ENCODE measurements at places on chromosomes 1 and 21.

GRCh38 chr1:198373376-198373775 is 167.1 kb downstream of the ATP6V1G3 start:
- DNase-seq = no peak

GRCh38 chr1:209655411-209656231 is 3.4 kb upstream of the LAMB3 start:
- no peak for DNase-seq

GRCh38 chr1:206023695-206024094 is at the start of gene CTSE:
Gene CTSE, minus strand, starts transcription at chr1:206023895. Its CDS starts 104 bp downstream, at chr1:206023791.
- no peak for DNase-seq

- no peak for DNase-seq
Observed at GRCh38 chr1:184387069-184387475, 243 bp downstream of the C1orf21 start.

DNA sequence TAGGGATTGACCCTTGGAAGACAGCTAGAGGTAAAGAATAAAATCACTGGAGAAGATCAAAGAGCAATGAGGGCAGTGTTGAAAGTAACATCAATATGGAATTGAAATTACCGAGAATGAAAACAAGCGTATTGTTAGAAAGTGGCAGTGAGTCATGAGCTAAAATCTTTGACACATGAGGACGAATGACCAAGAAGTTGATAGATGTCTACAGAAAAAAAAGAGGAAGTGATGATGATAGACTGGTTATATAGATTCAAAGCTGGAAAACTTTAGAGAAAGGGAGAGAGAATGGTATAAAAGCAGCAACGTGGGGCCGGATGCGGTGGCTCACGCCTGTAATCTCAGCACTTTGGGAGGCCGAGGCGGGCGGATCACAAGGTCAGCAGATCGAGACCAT is 12.5 kb upstream of the DNM3 start:
- DNase-seq = no peak

- DNase-seq = no peak
Observed at GRCh38 chr21:42112238-42112637, 41.1 kb downstream of the UMODL1 start.

GRCh38 chr1:28606771-28607170 is 14.7 kb downstream of the RAB42 start:
- no peak for DNase-seq

- no peak for DNase-seq
Observed at GRCh38 chr1:56646611-56647010, 1.5 kb downstream of the PRKAA2 start.

DNA sequence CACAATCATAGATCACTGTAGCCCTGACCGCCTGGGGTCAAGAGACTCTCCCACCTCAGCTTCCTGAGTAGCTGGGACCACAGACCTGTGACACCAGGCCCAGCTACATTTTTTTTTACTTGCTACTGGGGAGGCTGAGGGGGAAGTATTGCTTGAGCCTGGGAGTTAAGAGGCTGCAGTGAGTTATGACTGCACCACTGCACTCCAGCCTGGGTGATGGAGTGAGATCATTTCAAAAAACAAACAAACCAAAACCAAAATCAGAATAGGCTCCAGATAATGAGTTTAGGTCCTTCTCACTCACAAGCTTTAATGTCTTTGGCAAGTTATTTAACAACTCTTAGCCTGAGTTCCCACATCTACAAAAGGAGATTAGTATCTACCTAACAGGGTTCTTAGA is 22.8 kb downstream of the WDR26 start:
- no peak for DNase-seq

GRCh38 chr1:233337505-233337904 is 10.0 kb downstream of the MAP3K21 start:
- DNase-seq = no peak

GRCh38 chr1:166960858-166961474 is 14.4 kb downstream of the ILDR2 start:
- no peak for DNase-seq

DNA sequence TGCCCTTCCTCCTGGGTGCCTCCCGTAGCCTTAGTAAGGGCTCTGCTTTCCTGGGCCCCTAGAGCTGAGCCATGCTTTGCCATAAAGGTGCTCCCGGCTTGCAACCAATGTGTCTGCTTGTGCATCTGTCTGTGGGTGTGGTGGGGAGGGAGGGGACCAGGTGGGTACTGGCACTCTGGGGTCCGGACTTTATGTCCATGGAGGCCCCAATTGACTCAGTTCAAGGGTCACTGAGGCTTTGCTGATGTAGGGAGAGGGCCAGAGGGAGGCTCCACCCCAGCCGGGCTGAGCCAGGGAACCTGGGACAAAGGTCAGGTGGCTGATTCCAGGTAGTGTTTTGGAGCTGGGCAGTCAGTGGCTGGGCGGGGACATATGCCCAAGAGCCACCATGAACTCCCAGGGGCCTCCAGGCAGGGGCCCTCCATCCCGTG is 15.0 kb downstream of the TNFRSF25 start:
- DNase-seq = no peak

DNA sequence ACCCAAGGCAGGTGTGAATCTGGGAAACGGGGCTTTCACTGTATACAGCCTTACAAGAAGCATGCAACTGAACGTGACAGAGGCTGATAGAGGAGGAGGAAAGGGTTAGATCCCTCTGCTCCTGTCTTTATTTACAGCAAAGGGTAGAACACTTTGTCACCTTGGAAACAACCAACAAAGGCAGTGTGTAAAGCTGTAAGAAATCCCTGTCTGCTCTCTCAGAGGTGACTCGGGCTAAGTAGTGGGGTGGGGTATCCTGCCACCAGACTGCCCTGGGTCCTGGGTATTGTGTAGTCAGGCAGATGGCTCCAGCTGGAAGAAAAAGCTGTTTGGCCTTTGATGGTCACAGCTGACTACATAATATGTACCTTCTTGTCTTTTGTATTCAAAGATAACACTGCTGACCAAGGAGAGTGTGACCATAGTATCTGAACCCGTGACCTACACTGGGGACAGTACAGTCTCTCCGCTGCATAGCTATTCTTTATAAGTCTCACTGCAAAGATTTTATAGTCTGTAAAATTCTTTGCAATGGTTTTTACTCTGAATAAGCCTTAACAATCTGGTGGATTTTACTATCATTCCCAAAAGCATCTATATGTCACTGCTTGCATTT is 22.1 kb upstream of the POU2F1 start:
- peak; percentile 67 for DNase-seq

DNA sequence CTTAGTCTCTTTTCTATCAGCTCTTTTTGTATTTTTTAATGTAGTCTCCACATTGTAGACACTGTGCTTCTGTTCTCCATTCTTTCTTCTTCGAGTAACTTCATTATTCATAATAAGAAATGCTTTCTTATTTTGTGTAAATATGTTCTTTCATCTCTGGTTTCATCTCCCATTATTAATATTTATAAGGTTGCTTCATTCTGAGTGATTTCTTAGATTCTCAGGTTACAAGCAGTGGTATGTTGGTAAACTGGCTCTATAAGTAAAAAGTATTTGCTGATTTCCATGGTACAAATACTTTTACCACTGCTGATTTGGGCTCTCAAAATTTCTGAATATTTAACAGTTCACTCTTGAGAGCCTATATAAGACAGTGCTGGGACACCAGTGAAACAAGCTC is 81.3 kb downstream of the CDC14A start:
- DNase-seq = no peak

- DNase-seq = no peak
Observed at GRCh38 chr1:116692879-116693278, 25.3 kb upstream of the IGSF3 start.

- DNase-seq = no peak
Observed at GRCh38 chr1:248886237-248886895, 19.7 kb upstream of the PGBD2 start.

DNA sequence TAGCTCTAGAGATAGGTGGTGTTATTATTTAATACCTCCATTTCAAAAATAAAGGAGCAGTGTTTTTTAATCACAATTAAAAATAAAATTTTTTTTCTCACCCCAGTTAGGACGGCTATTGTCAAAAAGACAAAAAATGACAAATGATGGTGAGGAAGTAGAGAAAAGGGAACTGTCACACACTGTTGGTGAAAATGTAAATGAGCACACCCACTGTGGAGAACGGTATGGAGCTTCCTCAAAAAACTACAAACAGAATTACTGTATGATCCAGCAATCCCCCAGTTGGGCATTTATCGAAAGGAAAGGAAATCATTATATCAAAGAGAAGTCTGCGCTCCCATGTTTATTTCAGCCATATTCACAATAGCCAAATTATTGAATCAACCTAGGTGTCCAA is 148.7 kb upstream of the NR5A2 start:
- no peak for DNase-seq

- no peak for DNase-seq
Observed at GRCh38 chr1:63245186-63245585, 77.2 kb upstream of the FOXD3 start.

DNA sequence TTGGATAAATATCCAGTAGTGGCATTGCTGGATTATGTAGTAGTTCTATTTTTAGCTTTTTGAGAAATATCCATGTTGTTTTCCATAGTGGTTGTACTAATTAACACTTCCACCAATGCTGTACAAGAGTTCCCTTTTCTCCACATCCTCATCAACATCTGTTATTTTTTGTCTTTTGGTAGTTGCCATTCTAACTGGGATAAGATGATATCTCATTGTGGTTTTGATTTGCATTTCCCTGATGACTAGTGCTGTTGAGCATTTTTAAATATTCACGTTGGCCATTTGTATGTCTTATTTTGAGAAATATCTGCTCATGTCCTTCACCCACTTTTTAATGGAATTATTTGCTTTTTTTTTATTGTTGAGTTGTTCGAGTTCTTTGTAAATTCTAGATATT is 183.9 kb downstream of the PTPRU start:
- no peak for DNase-seq

GRCh38 chr21:38809198-38809878 is 3.6 kb downstream of the ETS2 start:
- no peak for DNase-seq

DNA sequence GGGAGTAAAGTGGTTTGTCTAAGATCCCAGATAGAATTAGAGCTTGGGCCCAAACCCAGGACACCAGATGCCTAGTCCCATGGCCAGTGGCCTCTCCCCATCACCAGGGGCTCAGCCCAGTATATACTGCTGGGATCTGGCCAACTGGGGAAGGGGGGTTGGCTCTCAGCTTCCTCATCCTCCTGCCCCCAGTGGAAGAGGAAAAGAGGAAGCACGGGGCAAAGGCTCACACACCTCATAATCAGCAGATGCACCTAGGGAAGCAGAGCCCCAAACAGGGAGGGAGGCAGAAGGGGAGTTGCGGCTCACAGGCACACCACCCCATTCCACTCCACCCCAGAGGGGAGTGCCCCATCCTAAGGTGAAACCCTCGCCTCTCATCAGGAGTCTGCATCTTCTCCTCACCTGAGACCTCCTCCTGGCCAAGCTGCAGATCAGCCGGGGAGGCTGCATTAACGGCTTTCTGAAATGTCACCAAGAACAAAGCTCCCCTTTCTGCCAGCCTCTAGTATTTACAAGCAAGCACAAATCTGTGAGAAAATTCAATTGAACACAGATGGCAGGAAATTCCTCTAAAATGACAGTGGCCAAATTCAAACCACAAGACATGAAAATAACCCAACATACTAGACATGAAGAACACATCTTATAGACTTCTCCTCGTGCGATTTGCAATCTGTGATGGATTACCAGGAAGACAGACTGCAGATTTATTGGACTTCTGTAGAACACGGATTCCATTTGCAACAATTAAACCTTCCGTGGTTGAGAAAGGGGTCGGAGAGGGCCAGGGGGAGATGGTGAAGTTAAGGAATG is 82.8 kb downstream of the GLIS1 start:
- DNase-seq = no peak

DNA sequence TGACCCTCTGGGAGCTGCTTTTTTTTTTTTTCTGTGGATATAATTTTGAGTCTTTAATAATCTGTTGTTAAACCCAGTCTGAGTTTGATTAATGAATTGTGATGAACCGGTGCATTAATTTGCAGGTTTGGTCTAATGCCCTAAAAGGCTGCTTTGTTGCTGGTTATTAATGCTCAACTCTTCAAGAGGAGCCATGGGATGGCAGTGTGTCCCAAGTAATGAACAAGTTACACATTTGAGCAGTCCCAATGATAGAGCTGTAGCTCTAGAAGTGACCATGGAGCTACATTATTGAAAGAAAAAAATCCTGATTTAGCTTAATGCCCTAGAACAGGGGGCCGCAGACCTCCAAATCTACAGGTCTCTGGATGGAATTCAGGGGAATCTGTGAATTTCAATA is 53.1 kb downstream of the RWDD3 start:
- no peak for DNase-seq

DNA sequence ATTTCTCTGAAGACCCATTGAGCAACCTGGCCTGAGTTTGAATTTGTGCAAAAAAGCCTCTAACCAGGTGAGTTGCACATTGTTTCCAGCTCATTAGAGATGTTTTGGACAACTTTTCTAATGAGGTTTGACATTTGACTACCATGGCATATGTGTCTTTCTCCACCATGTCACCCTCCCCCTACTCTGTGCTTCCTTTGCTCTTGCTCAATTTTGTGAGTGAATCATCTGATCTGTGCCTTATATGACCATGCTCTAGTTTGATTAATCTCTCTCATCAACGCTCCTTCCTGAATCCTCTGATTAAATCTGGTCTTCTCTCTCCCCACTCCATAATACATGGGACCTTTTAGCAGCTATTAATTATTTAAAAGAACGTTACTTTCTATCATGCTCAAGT is 144.8 kb upstream of the SAMSN1 start:
- DNase-seq = no peak

DNA sequence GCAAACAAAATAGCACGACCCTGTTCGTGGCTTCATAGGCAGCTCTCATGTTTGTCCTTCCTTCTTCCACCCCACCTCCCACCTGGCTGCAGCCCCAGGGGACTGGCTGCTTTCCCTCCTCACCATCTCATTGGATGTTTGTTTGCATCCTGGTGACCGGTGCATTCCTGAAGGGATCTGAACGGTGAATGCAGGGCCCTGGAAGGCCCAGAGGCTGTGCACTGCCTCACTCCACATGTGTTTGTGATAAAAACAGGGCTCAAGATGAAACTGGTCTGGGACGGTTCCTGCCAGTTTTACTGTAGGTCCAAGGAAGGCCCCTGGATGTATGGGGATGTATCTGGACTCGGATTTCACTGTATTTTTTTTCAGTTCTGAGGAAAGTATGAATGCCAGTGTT is 42.8 kb downstream of the CNN3 start:
- DNase-seq = no peak

DNA sequence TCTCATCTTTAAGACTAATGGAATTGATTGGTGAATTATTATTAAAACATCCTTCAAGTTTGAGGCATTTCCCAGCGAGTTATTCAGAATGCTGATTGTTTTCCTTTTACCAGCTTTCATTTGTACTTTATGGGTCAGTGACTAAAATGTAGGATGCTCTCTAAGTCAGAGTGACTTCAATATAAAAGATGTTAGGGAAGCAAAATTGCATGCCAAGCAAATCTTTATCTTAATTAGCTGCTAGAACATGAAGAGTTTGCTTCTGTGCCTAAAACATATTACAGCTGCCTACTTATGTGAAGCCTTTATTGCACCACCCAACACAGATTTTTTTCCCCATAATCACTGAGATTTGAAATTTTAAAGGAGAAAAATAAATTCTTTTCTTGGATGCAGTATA is 79.8 kb upstream of the CYYR1 start:
- no peak for DNase-seq

Measured in D341Med (cell line).